Urothelium cell line (cell line): ENCODE measurements at places on chromosomes 5 and 9.
A peak's percentile ranks its signal among the peaks of the same experiment; 100 is the strongest.

DNA sequence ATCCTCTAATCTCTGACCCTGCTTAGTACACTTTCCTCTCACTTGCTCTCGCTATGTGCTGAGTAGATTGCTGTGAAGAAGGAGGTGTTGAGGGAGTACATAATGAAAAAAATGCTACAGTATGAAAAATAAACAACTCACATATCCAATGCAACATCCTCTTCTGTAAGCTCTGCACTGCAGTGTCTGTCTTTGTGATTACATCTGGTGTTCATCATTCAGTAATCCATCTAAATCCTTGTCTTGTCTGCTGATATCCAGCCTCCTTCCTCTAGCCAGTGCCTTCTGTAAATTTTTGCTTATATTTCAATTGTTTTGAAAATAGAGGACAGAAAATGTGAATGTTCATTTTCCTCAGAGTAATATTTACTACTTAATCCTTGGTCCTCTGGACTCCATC is 57.4 kb upstream of the CDH12 start:
- DNase-seq: no peak

DNA sequence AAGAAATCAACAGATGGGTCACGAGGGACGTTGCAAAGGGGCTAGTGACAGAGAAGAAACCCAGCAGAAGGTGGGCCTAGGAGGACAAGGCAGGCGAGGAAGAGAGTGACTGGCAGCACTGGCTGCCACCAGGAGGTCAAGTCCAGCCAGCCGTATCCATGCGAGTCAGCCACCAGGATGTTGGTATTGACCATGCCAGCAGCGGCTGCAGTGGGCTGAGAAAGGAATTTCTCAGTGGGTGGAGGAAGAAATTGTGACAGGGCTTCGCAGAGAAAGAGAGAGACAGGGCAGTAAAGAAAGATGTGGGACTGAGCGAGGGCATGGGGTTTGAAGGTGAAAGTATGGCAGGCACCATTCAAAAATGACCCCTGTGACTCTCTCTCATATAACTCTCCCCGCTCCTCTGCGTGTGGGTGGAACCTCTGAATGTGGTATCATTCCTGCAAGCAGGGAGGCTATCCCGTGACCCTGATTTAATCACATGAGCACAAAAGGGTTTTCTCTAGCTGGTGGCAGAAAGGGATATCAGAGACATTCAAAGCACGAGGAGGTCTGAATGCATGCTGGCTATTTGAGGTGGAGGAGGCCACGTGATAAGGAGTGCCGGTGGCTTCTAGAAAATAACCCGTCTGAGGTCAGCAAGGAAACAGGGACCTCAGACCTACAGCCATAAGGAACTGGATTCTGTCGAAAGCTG is 45.4 kb upstream of the FBXW11 start:
- DNase-seq: no peak

- DNase-seq: peak; percentile 40
Measured at GRCh38 chr5:122077366-122078115, 518 bp downstream of the LOX start.

DNA sequence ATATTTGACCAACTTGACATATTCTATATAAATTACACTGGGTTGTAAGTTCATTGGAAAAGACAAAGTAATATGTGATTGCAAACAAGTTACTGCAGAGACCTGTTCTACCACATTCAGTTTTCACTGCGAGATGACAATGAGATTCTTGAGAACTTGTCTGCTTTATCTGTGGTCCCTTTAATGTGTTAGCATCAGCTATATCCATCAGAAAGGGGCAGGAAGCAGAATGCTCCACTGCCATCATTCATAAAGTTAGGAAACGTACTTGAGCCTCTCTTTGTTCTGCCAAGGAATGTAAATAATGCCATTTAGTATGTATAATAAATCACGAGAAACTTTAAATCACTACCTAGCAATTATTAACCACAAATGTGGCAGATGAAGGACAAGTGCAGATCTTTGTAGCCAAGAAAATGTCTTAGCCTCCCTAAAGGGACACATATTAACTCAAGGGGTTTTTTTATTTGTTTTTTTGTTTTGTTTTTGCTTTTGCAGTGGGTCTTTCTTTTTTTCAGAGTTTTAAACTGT is 59.4 kb downstream of the GIN1 start:
- DNase-seq: no peak

DNA sequence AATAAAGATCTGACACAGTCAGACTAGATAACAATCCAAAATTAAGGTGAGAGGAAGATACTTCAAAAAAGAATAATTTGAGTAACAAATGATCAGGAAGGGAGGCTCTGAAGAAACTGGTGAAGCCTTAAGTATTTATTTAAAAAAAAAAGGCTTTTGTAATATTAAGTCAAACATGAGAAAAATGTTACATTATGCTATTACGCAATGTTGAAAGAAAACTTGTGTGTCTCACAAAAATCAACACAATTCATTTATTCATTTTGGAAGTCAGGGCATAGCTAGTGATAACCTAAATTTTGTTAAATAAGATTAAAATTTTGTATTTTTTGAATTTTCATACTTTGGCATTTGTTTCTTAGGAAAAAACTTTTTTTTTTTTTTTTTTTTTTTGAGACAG is 28.2 kb downstream of the WDR41 start:
- DNase-seq: no peak

DNA sequence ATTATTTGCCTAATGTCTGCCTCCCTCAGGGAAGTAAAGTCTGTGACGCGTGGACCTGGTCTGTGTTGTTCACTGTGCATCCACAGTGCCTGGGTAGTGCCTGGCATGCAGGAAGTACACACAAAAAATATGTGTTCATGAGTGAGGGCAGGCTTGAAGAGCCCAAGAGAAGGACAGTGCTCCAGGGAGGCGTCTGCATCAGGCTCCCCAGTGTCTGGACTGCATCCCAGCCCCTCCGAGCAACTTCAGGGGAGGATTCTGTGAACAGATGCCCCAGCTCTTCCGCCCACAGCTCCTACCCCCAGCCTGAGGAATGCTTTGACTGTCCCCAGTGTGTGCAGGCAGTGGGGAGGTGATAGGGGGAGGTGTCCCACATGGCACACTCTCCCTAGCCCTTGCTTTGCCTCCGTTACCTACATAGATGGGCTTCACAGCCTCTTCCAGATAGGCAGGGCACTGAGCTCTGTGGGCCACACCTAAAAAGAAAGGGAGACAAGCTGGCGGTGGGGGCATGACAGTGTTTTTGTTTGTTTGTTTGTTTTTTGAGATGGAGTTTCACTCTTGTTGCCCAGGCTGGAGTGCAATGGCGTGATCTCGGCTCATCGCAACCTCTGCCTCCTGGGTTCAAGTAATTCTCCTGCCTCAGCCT is 25.4 kb downstream of the IRF1 start:
- DNase-seq: no peak

- DNase-seq: no peak
Measured at GRCh38 chr9:111501005-111501562, 16.9 kb upstream of the ECPAS start.

DNA sequence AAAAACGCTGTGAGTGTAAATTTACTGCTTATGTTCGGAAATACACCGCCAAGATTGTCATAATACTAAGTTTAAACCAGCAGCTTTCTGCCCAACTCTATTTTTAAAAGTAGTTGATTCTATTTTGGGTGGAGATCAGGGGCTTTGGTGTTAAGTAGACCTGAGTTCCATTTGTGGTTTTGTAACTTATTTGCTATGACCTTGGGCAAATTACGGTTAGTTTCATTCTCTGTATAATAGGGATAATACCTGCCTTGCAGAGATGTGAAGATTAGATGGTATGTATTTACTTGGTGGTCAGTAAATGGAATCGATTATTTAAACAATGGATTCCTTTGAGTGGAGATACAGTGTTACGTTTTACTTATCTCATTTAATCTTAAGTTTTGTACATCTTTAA is 1.6 kb downstream of the RAD23B start:
- no peak for DNase-seq

- no peak for DNase-seq
Measured at GRCh38 chr5:66587771-66588170, 8.4 kb upstream of the MAST4 start.

DNA sequence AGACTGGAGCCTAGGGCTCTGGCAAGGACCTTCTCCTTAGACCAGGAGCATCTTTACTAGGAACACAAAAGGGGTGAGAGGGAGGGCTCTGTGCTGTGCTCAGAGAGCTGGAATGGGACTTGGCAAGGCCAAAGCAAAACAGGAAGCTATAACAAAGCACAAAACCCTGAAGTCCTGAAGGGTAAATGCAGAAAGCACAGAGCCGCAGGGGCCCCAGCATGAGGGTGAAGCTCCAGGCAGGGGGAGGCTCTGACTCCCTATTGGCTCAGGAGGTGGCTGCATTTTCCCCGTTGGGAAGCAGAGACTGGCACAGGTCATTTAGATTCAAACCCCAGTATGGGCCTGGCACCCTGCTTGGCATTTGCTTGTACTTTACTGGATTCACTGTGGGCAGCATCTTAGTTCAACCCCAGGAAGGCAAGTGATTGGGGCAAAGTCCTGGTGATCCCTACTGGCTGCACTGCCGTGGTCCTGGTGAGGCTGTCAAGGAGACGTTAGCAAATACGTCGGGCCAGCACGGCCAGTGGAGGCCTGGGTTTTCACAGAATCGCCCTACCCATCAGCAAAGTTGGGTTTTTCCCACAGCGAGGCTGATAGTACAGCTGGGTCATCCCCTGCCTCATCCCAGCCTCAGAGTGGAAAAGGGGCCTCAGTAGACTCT is 46.3 kb downstream of the GGTA1 start:
- DNase-seq: no peak

GRCh38 chr5:56116599-56117141 is 116.5 kb downstream of the ANKRD55 start:
- DNase-seq: no peak

GRCh38 chr9:136820971-136821825 is 13.4 kb downstream of the RABL6 start:
- no peak for DNase-seq

DNA sequence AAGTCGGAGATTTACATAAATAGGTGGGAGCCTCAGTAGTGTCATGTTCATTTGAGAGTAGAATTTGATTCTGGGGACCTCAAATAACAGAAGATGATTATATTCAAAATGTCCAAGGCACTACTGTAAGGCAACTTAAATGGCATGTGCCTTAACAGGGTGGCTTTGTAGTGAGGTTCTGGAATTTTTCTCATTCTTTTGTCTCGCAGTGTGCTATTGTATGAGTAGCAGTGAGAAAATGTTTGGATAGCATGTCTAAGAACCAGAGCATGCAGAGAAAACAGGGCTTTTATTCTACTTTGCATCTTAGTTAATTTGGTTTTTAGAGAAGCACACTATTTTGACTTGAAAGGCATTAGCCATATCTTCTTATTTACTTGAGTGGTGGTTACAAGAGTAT is 25.0 kb downstream of the MAST4 start:
- DNase-seq: no peak

DNA sequence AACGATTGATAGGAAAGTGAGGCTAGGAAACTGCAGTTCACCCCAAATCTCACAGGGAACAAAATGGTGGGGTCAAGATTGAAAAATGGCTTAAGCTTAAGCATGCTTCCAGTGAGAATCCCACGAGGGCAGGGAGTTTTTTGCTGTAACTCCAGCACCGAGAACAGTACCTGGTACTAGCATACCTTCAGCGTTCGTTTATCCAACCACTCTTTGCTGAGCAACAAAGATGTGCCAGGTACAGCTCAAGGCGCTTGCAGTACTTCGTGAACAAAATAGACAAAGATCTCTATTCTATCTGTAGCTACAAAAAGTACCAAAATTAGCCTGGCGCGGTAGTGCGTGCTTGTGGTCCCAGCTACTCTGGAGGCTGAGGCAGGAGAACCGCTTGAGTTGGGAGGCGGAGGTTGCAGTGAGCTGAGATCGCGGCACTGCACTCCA is 778 bp upstream of the PPP6C start:
- DNase-seq: no peak

DNA sequence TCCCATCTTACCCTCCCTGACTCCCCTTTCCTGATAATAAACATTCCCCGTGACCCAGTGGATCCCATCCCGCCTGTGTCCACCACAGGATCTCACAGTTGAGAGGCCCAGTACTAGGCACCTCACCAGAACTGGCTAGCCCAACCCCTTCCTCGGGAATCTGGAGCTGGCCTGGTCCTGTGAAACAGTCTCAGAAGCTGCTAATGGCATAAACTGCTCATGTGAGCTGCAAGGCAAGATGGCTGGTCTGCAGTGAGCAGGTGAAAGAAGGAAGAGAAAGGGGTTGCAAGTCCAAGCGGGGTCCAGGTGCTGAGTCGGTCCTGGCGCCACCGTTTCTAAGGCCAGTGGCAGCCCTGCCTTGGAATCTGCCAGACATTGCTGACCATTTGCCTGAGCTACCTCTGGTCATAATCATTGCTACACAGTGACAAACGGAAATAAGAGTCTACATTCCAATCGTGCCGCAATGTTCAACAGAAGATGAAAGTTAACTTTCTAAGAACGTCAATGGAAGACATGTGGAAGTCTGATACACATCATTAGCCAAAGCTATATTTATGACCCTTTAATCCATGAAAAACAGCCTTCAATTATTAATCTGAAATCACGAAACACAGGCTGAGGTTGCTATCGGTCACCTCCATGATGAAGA is 33.7 kb downstream of the DNAH5 start:
- no peak for DNase-seq

DNA sequence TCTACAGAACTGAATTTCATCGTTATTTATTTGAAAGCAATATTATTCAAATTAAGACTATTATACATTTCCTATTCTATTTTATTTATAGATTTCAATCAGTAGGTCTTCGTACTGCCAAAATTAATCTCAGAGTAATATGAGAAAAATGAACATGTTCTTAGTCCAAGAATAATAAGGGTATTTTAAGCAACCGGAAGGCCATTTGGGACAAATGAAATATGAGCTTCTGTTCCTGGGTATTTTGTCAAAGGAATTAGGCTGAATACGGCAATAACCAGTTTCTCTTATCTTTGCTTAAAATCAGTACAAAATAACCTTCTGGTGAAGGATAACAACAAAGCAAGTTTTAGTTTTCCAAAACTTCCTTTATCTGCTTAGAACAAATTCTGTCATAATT is 410.3 kb upstream of the PRR16 start:
- DNase-seq: no peak

DNA sequence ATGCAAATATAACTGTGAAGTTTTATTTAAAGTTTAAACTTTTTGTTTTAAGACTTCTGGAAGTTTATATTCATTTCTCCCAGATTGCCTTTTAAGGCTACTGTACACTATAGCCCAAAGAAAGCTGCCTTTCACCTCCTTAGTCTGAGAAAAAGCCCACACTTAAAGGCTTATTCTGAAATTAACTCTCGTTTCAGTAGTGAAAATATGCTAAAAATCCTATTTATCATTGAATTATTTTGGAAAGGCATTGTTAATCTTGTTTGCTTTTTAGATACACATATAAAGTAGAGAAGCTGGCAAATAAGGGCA is 3.3 kb upstream of the PURA start:
- DNase-seq: no peak

GRCh38 chr5:87722286-87722685 is 309.6 kb upstream of the CCNH start:
- DNase-seq: peak; percentile 68

- peak; percentile 13 for DNase-seq
Measured at GRCh38 chr5:72280581-72281069, 39.4 kb downstream of the MRPS27 start.

DNA sequence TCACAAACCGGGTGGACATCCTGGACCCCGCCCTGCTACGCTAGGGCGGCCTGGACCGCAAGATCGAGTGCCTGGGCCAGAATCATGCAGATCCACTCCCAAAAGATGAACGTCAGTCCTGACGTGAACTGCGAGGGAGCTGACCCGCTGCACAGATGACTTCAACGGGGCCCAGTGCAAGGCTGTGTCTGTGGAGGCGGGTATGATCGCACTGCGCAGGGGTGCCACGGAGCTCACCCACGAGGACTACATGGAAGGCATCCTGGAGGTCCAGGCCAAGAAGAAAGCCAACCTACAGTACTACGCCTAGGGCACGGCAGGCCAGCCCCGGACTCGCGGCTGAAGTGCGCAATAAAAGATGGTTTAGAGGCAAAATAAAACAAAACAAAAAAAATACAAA is 5.2 kb downstream of the SAXO1 start:
- no peak for DNase-seq
